NCI-H226 (cell line): ENCODE measurements at places on chromosomes 6 and 20.

GRCh38 chr6:80134065-80134464 is 27.6 kb downstream of the BCKDHB start:
- DNase-seq: no peak

DNA sequence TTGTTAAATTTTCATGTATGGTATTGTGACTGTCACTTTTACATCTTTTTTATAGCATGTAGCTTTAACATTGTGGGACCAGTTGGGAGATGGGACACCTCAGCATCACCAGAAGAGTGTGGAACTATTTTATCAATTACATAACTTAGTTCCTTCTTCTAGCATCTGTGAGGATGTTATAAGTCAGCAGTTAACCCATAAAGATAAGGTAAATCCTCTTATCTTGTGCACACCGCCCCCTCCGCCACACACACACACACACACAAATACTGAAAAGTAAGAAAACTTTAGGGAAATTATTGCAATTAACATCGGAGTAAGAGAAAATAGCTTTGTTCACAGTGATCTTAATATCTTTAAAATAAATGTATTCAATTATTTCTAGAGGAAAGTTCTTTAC is 60.9 kb downstream of the PGM3 start:
- DNase-seq: no peak

DNA sequence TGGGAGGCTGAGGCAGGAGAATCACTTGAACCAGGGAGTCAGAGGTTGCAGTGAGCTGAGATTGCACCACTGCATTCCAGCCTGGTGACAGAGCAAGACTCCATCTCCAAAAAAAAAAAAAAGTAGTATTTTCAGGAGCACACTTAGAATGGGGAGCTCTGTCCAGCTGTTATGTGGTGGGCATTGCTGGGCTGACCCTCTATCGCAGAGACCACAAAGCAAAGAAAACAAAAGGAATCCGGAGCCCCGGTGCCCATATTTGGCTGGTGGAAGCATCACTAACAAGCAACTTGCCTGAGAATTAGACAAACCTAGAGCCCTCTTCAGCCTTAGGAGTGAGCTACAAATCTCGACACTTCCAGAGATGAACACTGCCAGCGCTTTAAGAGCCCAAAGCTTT is 137.3 kb upstream of the GPR6 start:
- DNase-seq: no peak

DNA sequence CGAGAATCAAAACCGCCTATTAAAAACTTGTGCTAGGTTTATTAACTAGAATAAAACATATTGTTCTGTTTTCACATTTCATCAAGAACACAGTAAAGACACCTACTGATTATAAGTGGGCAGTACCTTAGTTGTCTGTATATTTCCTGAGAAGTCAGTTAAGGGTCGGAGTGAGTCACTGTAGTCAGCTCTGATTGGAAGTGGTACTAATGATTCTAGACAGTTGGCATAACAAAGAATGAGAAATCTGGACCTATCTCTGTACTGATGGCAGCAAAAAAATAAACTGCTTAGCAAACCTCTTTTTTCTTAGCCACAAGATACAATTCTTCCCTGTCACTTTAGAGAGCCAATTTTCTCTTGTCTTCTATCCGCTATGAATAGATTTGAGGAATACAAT is 387.3 kb upstream of the ADGRB3 start:
- DNase-seq: no peak

DNA sequence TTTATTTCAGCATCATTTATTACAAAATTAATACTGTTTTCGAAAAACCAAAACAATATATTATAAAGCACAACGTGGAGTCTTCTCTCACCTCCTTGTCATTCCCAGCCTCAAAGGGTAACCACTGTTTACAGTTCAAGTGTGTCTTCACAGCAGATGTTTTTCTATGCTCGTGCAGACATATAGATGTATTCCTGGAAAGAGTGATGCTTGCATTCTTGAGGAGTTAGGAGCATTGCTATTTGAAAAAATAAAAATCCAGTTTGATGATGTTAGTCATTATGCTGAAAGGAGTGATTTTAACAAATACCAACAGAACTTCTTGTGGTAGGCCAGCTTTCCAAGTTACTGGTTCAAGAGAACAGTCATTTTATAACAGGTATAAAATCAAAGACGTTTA is 234.9 kb downstream of the BCKDHB start:
- no peak for DNase-seq

GRCh38 chr6:88360203-88360797 is 194.2 kb upstream of the CNR1 start:
- peak; percentile 74 for DNase-seq

- DNase-seq: peak; percentile 42
Measured at GRCh38 chr6:44630125-44631028, 242.9 kb downstream of the CDC5L start.
